ENCODE measurements at places on chromosomes 12 and 14.

DNA sequence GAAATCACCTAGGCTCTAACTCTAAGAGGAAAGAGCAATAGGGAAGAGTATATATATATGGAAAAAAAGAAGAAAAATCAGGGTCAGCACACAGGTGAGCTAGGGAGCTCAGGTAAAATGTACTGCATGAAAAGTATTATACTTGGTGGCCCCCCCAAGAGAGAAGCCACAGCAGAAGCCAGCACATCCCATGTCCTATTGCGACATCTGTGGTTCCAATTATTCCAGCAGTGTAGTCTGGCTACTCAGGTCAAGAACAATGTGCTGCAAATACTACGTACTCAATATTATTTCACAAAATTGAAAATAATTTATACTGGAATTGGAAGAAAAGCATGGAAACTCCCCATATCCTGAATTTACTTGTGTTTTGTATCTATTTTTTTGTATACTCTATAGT is 85.5 kb downstream of the CEP83 start:
- DNase-seq, result no peak

GRCh38 chr12:109640961-109641360 is 67.4 kb downstream of the MVK start:
- no peak for DNase-seq

DNA sequence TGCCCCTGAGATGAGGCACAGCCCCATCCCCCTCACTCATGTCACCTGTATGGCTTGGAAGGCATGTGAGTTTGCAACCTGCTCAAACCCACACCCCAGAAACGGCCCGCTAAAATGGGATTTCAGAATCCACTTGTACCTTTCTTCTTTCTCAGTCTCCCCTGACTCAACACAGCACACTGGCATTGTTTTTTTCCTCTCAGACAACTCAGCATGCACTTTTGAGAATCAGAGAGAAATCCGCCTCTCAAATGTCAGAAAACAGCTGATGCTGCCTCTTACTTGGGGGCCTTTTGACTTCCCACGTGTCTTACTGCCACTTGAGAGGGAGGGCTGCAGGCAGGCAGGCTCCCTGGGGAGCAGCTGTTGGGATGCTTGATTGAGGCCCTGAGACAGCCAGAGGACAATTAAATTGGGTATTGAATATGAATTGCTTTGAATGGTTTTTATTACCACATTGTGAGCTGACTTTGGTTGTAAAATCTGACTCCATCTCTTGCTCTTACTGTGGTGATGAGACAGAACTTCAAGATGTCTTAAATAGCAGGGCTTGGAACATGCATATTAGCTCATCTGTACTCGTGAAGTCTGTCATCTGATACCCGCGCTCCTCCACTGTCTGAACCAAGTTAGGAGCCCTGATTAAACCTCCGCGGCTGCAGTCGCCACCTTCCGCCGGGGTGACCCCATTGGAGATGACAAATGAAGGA is 96.6 kb downstream of the APAF1 start:
- peak; percentile 4 for DNase-seq

GRCh38 chr12:45591635-45592034 is 137.9 kb upstream of the ARID2 start:
- DNase-seq, result no peak

DNA sequence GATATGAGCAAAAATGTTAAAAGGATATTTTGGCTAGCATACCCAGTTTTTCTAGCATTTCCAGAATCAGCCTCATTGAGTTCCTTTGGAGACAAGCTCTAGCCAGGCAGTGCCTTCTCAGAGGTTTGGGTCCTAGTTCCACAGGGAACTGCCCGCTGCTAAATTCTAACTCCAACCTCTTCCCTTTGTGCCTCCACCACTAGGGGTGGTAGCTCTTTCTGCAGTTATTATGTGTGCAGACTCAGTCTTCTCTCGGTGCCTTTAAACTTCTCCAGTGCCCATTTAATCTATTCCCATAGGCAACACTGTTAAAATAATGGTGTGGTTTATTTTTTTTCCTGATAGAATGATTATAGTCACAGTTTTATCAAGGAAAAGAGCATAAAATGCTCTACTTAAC is 21.5 kb upstream of the SLC25A3 start:
- DNase-seq, result no peak

GRCh38 chr14:82850576-82850975 is 1316.9 kb upstream of the SEL1L start:
- no peak for DNase-seq

DNA sequence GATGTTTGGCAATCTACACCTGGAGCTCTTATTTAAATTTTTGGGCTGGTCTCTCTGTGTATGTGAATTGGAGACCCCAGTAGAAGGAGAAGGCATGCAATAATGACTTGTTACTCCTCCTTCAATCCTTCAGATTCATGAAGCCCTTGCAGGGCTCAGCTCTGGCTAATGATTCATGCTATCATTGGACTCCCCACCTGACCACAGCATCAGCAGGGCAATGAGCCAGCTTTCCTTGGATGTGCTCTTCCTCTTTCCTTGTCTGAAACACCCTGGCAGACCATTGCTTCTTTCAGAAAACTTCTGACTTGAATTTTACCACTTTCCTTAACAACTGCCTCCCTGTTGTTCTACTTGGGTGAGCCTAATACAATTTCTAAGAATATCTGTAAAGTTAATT is 1019.2 kb downstream of the AACS start:
- no peak for DNase-seq

DNA sequence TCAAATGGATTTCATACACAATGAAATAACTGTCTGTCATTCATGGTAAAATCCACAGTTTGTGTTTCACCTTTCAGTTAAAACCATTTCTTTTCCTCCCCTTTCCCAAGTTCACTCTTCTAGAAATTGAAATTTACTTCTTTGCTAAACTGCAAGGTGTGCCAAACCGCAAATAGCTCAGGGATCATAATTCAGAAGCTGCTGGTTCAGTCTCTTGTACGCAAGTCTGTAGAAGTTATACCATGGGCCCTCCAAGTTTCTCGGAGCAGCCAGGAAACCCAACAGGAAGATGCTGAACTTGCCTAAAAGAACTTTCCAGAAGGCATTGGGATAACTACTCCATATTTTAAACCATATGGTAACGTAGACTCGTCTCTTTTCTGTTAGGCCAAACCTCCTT is 268.9 kb downstream of the FLRT2 start:
- no peak for DNase-seq

All from activated naive CD8-positive, alpha-beta T cell treated with anti-CD3 and anti-CD28 coated beads for 36 hours (primary cell).